ENCODE measurements at places on chromosomes 11 and 22.

DNA sequence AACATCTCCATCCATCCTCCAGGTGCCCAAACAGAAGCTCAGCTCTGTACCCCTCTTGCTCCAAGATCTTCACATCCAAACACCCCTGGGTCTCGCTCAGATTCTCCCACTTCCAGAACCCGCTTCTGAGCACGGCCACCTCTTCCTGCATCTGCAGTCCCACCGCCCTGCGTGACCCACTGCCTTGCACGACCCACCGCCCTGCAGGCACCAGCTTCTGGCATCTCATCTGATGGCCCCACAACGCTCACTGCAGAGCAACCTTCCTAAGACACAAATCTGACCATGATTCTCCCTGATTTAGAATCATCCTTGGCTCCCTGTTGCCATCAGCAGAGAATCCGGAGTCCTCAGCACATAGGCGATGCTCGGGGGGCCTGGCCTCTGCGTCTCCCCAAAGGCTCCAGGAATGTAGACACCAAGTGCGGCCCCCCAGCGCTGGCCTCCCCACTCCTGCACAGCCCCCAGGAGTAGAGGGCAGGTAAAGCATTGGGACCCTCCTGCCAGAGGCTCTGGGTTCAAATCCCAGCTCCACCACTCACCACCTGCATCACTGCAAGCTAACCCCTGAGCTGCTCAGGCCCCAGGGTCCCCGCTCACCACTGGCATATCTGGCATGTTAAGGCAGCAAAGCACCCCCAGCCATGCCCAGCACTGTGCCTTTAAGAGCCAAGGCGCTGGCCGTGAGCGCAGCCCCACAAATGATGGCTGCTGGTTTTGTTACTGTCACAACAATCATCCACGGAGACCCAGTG is 459.3 kb downstream of the BRD1 start:
- no peak for DNase-seq

DNA sequence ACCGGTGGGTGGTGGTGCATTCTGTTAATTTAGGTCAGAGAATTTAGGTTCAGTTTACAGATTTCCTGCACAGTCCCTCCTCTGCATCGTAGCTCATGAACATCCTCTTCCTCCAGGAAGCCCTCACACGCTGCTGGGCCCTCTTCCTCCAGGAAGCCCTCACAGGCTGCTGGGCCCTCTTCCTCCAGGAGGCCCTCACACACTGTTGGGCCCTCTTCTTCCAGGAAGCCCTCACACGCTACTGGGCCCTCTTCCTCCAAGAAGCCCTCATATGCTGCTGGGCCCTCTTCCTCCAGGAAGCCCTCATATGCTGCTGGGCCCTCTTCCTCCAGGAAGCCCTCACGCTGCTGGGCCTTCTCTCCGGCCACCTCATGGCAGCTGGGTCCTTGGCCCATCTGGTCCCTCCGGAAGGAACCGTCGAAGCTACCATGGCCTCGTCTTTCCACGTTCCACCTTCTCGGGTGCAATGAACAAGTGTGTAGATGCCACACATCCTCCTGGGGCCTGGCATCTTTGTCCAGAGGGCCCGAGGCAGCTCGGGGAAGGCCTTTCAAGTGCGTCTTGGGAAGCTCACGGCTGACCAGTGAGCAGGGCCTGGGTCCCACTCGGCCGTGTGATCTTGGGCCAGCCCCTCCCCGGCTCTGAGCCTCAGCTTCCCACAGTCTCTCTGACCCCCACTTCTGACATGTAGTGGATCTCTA is 58.9 kb upstream of the PPARA start:
- DNase-seq = no peak

DNA sequence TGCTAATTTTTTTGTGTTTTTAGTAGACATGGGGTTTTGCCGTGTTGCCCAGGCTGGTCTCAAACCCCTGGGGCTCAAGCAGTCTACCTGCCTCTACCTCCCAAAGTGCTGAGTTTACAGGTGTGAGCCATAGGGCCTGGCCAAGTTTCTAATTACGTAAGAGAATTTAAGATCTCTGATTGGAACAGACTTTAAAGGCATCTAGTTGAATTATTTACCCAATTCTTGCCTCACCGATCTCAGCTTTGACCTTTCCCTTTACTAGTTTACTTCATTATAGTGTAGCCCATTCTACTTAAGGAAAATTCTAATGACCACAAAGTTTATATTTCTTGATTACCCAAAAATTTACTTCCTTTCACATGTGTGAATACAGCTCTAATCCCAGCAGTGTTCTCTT is 81.6 kb downstream of the YAP1 start:
- no peak for DNase-seq

DNA sequence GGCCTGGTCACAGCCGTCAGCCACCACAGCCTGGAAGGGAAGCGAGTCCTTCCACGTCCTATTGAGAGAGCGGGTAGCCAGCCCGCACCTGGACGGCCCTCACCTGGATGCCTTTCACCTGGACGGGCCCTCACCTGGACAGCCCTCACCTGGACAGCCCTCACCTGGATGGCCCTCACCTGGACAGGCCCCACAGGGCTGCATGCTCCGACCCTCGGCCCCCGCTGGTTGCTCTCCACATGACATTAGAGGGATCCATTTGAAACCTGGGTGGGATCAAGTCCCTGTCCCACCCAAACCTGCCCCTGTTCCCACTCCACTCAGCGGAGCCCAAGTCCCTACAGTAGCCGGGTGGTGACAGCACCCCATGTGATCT is 3.7 kb downstream of the C1QTNF6 start:
- DNase-seq = no peak

GRCh38 chr11:65418431-65418680 is 4.2 kb upstream of the NEAT1 start:
- no peak for DNase-seq

DNA sequence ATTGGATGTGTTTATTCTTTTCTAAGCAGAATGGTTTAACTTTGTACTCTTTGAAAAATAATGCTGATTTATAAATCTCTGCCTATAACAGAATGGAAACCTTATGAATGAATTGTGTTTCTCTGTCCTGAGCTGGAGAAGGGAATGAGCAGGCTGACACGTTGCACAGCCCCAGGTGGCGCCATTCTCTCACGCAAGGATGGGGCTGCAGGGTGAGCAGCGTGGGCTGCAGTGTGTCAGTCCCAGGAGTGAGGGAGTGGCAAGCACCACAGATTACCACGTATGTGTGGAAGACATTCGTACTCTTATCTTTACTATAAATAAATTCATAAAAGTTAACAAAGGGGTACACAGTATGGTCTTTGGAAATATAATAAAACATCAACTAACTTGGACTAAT is 33.4 kb downstream of the FDX1 start:
- peak; percentile 48 for DNase-seq

GRCh38 chr11:27248576-27249509 is 114.2 kb downstream of the CCDC34 start:
- DNase-seq = no peak

GRCh38 chr11:113073290-113073953 is 112.2 kb downstream of the NCAM1 start:
- no peak for DNase-seq

- no peak for DNase-seq
These were observed 11.4 kb downstream of the EMID1 start for GRCh38 chr22:29216873-29217666.

DNA sequence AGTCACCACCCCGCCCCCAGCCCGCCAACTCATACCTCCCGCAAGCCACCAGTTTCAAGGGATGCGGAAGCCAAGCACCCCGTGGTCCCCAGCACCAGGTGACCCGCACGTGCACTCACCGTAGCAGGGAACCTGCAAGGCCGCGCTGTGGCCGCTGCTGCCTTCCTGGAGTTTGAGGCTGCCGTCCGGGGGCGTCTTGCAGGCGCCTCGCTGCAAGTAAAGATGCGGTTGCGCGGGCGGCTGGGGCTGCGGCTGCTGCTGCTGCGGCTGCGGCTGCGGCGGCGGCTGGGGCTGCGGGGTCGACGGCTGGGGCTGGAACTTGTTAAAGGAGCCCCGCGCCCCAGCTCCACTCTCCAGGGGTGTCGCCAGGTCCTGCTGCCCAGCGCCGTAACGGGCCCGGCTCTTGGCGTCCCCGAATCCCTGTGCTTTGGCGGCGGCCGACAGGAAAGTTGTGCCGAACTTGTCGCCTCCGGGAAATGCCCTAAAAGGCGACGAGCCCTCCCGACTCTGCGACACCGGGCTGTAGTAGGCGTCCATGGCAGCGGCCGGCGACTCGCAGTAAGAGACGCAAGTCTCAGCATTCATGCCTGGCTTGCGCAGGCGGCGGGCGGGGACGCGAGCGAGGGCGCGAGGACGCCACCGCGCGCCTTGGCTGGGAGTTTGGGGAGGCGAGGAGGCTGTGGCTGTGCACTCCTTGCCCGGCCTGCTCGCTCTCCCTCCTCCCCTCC is at the start of gene ALX4:
Gene ALX4 (minus strand): TSS at position 662 of the 728 bp plus-strand sequence. CDS start 77 bp downstream, at position 585.
- peak; percentile 60 for DNase-seq

GRCh38 chr11:45343444-45343843 is 57.3 kb upstream of the SYT13 start:
- no peak for DNase-seq

DNA sequence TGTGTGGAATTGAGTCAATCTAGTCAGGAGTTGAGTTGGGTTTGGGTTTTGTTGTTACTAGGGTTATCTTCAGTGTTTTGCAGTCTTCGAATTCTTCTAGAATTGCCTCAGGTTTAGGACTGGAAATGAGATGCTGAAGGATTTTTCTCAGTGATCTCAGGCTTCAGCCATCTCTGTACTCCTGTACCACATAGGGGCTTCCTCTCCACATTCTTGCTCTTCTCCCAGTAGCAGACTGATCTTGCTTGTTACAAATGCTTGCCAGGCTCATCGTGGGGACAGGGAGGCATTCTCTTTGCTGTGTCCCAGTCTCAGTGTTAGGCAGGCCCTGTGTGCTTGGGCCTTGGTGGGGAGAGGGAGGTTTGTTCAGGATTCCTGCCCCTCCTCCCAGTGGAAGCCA is 96.1 kb downstream of the LRRC32 start:
- no peak for DNase-seq

DNA sequence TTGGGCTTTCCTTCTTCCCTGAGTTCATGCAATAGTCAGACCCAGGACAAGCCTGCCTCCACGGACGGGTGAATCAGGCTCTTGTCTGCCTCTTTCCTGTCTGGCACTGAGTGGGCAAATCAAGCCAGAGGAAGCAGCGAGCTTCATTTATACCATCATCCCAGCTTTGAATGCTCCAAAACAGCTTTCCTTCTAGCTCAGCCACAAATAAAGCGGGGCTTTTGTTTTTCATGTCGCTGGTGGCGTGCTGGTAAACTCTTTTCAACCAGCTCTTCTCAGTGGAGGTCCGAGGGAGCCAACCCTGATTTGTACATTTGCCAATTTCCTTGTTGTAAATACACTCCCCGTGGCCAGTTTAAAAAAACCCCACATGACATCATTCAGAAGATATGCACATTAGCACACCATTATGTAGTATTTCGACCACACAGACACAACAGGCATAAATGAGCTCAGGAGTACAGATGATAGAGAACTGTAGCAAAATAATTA is 8.6 kb downstream of the C11orf91 start:
- DNase-seq = no peak

- no peak for DNase-seq
These were observed 1.6 kb downstream of the TMEM135 start for GRCh38 chr11:87039371-87039770.
